Tibial artery (tissue), 4 donors: ENCODE measurements at places on chromosomes 6 and 20.
A peak's percentile ranks its signal among the peaks of the same experiment; 100 is the strongest.

DNA sequence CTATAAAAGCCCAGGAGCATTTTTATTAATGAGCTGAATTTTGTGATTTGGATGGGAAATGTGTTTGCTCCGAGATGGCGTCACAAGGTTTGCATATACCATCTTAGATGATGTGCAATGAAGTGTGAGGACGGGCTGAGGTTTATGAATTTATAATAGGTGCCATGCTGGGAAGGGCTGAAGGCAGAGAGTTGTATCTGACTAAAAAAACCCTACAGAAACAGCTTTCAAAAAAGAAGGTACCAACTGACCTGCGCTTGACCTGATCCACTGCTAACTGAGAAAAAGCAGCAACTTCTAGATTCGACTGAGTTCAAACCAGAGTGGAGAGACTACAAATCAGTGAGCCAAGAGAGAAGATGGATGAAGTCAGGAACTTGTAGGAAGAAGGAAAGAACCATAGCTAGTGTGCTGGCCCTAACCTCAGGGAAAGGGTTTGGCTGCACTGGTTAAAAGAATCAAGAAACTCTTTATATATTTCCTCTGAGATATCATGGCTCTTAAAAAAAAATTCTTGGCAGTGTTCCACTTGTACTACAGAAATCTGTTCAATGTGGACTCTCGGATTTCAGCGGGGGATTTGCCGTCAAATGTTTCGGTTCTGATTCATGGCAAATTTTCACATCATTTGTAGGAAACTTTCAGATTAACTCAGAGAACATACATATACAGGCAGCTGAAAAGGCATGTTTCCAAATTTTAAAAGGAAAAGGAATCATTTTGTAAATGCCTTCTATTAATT lies 56.5 kb upstream of the HDGFL1 start:
- no peak for DNase-seq

GRCh38 chr20:694496-694895 lies 18.9 kb upstream of the SCRT2 start:
- DNase-seq, result peak; percentile 31

- no peak for DNase-seq
Measured at GRCh38 chr6:28981431-28981832, 23.7 kb downstream of the ZNF311 start.

GRCh38 chr6:13709689-13710551 lies 1.7 kb downstream of the RANBP9 start:
- DNase-seq, result no peak

GRCh38 chr6:111533087-111533784 lies 50.2 kb upstream of the REV3L start:
- no peak for DNase-seq

- peak; percentile 96 for DNase-seq
Measured at GRCh38 chr20:31712564-31713311, 9.9 kb downstream of the BCL2L1 start.

- no peak for DNase-seq
Measured at GRCh38 chr6:32665661-32666060, 796 bp downstream of the HLA-DQB1 start.

- no peak for DNase-seq
Measured at GRCh38 chr6:116175344-116175743, 49.4 kb upstream of the COL10A1 start.

DNA sequence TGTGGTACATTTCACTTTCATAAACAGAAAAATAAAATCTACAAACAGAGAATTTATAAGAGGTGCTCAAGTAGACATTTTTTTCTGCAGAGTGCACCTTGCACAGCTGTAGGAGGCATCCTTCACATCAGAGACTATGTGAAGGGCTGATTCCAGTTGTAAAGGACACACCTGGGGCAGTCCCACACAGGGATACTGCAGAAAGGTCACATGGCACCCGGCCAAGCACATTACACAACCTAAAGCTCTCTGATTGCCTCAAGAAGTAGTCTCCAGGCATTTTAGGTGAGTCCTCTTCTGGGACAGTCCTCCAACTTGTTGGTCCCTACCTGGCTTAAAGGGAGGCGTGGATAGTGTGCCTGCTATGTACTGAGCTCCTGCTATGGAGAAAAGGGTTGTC lies 502.9 kb upstream of the NOX3 start:
- no peak for DNase-seq

GRCh38 chr6:129619579-129620233 lies 90.3 kb downstream of the ARHGAP18 start:
- no peak for DNase-seq

- no peak for DNase-seq
Measured at GRCh38 chr6:161985876-161986423, 712.1 kb upstream of the AGPAT4 start.

GRCh38 chr6:48109944-48110343 lies 1.1 kb downstream of the PTCHD4 start:
- no peak for DNase-seq

- no peak for DNase-seq
Measured at GRCh38 chr6:6577735-6578134, 10.8 kb upstream of the LY86 start.

DNA sequence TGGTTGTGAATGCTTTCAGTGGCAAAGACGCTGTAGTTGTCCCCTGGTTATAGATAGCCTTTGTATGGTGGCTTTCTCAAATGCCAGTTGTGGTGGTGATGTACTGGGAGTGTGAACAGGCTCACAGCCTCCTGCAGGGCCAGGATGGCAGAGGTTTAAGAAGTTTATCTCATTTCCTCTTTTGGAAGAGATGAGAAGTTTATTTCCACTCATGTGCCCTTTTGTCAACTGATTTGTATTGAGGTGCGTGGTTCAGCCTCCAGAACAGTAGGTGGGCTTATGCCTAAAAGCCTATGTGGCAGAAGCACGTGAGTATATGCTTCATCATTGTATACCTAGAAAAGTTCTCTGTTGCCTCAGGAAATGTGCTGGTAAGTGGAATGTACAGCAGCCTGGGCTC lies 13.7 kb upstream of the ZFP57 start:
- no peak for DNase-seq

- no peak for DNase-seq
Measured at GRCh38 chr20:1378735-1379125, 14.1 kb downstream of the FKBP1A start.

- no peak for DNase-seq
Measured at GRCh38 chr6:36734486-36735060, 36.9 kb downstream of the RAB44 start.

DNA sequence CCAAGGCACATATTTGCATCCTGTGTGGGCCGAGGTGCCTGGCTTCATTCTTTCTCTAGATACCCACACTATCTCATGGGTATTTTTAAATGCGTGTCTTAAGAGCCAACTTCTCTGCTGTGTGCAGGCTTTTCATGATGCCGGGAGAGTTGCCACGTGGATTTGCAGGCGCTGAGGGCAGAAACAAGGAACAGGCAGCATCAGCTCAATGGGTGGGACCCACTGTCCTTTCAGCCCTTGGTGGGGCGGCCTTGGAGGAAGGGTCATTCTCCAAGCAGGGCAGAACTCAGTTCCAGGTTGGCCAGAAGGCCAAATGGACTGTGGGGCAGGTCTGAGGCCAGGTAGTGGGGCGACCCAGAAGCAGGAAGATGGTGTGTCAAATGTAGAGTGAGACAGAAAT lies 84.7 kb downstream of the PHACTR3 start:
- DNase-seq, result no peak

DNA sequence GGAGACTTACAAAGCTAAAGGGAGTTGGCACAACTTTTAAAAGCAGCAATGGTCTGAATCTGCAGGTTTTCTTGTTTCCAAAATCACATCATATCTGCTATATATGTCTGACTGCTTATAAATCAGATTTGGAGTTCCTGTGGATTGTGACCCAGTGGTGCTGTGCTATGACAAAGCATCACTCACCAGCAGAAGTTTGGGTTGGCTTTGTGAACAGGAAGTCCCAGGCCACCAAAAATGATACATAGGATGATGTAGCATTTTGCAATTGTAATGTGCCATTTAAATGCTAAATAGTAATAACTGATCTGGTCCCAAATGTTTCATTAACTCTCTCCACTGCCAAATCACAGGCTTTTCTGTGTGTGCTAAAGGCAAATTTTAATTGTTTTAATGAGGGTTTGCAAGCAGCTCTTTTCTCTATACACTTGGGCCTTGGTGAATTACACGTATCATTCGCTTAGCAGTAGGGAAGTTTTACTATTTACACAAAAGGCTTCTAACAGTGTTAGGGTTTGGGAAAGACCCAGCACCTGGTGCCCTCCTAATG lies 60.8 kb downstream of the SYNDIG1 start:
- DNase-seq, result no peak

- no peak for DNase-seq
Measured at GRCh38 chr6:83505356-83505755, 7.0 kb upstream of the PRSS35 start.

DNA sequence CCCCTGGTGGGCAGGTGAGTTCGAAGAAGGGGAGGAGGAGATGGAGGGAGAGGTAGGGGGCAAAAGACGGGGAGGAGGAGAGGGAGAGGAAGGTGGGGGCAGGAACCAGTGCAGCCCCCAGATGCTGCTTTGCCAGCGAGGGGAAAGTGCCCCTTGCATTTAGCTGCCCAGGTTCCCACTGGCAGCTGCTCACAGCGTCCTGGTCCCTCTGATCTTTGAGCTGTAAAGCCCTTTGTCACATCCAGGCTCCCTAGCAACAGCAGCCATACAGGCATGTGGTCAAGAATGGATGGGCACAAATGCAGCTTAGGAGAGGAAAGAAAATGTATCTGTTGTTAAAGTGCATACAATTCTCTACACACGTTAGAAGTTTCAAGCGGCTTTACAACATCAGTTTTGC lies 160.9 kb downstream of the CD83 start:
- DNase-seq, result no peak

DNA sequence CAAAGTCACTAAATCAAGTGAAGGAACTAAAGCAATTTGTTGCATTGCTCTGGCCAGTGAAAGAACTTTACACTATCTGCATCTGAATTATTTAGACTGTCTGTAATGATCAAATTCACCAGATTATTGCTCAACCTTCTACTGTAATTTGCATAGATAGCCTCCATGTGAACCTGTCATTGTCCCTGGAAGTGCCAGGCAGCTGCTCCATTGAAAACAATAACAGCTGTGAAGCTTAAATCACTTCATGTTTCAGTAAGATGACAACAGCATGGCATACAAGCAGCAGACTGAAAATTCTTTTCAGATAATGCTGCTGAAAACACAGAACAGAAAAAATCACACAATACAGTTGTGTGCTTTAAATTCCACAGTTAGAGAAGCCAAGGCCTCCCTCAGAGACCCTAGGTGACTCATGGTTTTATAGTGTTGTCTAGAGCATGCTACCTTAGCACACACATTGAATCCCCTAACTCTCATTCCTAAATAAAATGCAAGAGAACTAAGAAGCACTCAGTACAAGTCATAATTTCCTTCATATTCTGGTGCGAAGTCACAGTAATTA lies 248.9 kb downstream of the TPBG start:
- DNase-seq, result no peak

- peak; percentile 55 for DNase-seq
Measured at GRCh38 chr6:170037541-170038250, 253.2 kb downstream of the DLL1 start.

DNA sequence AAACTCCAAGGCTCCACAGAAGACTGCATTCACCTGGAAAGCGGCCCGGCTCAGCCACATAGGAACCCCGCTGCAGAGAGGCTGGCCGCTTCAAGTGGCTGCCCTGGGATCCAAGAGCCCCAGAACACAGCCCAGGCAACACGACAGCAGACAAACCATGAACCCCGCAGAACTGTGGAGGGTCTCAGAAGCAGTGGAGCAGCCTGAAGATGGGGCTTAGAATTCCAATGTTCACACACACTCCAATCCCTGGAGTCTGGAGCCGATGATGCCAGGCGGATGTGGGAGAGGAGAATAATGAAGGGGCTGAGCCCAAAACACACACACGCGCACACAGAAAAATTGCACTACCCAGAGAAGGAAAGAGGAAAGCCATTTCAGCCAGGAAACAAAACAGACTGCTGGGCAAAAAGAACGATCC lies 52.4 kb downstream of the NINL start:
- no peak for DNase-seq

- no peak for DNase-seq
Measured at GRCh38 chr6:13261464-13261994, 66.8 kb downstream of the TBC1D7 start.

DNA sequence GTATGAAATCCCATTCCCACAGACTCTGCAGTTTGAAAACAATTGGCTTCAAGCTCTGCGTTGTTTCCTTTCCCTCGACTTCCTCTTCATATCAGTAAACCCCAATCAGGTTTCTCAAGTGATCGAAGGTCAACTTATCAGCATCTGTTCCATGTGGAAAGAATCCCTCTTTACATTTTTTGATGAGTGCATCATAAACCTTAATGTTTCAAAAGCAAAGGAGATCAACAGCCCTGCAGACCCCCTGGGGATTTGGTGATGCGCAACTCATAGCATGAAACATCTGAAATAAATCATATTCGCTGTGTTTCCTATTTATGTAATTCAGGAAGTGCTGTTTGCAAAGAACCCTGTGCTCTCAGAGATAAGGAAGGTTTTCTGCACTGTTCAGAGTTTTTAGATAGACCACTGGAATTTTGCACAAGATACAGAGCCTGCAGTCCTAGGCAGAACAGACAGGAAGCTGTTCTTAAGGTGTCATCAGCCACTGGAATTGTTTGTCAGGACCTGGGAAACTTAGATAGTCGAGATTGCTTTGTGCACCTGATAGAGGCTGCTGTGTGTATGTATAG lies 216.0 kb downstream of the HIVEP2 start:
- DNase-seq, result no peak

DNA sequence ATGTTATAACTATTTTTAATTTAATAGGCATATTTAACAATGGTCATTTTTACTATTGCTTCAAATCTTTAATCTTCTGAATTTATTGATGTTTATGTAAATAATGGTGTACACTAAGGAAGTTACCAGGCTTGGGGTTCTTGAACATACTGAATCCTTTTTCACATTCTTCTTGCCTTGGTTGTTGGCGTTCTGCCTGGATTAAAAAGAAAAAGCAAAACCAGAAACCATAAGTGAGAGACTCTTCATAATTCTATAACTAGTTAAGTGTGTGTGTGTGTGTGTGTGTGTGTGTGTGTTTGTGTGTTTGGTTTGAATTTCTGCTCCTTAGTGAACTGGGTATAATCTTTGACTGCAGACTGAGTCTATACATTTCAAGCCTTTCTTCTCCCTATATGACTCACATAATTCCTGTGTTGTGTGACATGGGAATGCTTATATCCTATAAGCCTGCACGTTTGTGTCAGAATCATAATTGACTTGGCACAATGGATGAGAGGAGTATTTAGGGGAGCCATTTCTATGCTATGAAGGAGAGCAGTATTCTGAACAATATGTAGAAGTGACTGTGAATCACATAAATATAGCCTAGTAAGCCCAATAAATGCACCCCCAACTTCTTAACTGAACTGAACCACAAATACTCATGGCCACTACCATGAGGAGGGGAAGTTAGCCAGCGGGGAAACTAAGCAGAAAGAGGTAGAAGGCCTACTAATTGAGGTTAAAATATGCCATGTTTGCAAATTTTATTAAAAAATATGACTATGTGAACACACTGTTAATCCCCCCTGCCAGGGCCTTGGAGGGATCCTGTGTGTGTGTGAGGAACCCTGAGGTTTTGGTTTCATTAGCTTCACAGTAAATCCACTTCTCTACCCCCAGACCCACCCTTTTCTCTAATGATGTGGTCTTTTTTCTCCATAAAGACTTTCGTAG lies 425.5 kb downstream of the BCKDHB start:
- DNase-seq, result no peak
